ENCODE measurements at places on chromosomes 11 and 22.
A peak's percentile ranks its signal among the peaks of the same experiment; 100 is the strongest.

DNA sequence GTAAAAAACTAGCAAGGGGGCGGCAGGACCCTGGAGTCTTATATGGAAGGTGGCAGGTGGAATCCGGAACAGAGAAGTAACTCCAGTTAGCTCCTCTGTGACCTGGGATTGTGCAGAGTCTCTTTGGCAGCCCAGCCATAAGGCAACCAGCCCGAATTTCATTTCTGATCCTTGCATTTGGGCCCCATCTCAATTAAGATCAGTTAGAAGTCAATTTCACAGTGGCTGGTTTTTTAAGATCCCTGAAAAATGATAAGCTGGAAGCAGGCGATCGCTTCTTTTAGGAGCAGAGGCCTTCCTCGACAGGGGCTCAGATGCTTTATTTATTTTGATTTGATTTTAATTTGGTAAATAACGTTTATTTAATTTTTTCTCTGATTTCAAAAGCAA is 199.0 kb downstream of the TENM4 start:
- no peak for DNase-seq

GRCh38 chr11:6602096-6602940 is 1.1 kb downstream of the RRP8 start:
- DNase-seq: no peak

- no peak for DNase-seq
These were observed 54.2 kb downstream of the SLC25A17 start for GRCh38 chr22:40764763-40765441.

GRCh38 chr22:44182588-44183286 is 2.0 kb downstream of the PARVG start:
- DNase-seq: peak; percentile 66
